ENCODE measurements at places on chromosomes 11 and 22.

DNA sequence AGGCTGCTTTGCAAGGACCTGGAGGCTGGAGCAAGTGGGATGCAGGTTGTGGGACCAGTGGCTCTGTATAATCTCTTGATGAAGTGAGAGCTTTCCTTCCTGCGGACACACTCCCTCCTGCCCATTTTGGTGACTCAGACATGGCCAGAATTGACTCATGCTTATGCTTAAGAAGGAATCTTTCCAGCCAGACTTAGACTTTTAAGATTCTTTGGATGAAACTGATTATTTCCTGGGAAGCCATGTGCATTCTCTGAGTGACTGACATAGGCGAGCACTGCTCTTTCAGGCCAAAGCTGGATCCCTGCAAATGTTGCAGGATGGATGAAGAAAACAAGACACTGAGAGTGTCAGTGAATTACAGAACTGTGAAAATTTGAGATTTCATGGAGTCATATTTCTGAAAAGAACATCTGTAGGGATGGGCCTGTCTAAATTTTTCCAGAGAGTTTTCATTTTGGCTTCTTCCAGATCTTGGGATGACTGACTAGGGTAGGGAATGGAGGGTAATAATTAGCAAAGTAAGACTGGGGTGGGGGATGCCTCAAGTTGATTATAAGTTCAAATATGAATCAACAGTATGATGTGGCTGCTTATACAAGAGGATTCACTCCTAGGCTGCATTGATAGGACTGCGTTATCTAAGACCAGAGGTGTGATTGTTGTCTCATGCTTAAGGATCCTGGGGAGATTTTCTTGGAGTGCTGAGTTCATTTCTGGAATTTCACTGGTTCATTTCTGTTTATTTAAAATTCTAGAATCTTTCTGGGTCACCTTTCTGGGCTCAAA lies 195.8 kb downstream of the HIPK3 start:
- no peak for DNase-seq

GRCh38 chr11:4048340-4048739 lies 46.3 kb upstream of the RRM1 start:
- no peak for DNase-seq

DNA sequence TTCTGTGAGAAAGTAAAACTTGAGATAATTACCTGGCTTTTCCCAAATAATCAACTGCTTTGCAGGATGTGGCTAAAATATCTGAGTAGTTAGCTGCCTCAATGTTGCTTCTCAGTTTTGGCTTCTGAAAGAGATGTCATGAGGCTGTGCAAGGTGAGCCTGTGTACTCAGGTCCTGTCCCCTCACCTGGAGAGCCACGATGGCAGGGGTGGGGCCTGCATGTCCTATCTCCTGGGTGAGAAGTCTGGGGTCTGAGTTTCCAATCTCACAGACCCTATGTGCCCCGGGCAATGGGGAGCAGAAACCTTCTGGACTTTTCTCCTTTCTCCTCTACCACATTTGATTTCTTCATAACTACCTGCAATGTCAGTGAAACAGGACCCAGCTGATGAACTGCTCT lies 338.6 kb upstream of the B3GAT1 start:
- no peak for DNase-seq

DNA sequence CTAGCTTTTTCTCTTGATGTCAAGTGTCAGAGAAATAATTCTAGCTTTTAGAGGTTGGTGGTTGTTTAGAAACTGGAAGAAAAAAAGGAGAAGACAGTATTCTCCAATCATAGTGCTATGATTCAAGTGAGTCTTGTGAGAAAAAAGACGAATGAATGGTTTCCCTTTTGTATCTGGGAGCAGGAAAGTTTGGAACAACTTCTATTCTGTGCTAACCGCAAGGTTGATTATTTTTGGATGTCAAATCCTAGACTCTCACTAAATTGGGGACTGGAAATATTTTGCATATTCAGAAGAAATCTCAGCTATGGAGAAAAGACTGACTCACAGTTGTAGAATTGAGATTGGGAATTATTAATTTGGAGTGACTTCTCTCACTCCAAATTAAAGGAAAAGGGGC lies 69.2 kb downstream of the SYT13 start:
- DNase-seq = no peak

GRCh38 chr11:122523846-122524805 lies 131.4 kb upstream of the UBASH3B start:
- no peak for DNase-seq

DNA sequence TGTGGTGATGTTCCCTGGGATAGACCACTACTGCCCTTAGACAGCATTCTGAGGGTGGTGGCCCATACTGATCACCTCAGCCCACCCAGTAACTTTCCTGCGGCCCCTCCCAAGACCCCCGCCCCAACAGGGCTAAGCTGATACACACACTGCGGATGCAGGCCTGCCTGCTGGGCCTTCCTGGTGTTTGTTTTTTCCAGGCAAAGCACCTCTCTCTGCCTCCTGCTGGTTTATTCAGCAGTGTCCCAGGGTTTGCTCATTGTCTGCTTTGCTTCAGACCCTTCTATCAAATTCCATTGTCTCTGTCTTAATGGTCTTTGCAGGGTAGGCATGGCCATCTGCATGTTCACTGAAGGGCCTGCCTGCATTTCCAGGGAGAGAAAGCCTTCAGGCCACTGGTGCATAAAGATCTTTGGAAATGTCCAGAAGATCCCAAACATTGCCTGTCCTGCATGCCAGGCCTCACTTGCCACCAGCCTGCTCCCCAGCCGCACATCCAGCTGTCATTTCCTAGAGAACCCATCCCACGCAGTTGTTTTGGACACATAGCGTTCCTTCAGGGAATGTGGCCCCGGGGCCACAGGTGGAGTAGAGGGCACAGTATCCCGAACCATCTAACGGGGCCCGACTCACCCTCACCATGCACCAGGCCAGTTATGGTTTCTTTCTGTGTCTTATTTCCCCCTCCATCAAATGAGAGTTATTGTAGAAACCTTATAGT lies 50.2 kb downstream of the BCR start:
- no peak for DNase-seq

DNA sequence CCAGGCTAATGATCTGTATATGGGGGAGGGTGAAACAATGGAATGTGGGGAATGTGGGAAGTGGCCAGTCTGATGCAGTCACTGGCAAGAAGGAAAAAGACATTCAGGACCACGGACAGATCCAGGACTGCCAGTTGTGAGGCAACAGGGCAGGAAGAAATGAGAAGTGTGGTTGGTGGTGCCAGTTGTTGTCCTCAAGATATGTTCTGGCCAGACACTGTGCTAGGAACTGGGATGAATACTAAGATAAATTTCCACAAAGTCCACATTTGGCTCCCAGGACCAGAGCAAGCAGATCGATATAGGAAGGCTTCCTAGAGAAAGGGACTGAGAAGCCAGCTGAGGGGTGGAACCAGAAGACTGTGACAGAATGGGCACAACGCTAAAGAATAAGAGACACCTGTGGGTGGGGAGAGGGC lies 6.8 kb upstream of the TPBGL start:
- peak; percentile 28 for DNase-seq

DNA sequence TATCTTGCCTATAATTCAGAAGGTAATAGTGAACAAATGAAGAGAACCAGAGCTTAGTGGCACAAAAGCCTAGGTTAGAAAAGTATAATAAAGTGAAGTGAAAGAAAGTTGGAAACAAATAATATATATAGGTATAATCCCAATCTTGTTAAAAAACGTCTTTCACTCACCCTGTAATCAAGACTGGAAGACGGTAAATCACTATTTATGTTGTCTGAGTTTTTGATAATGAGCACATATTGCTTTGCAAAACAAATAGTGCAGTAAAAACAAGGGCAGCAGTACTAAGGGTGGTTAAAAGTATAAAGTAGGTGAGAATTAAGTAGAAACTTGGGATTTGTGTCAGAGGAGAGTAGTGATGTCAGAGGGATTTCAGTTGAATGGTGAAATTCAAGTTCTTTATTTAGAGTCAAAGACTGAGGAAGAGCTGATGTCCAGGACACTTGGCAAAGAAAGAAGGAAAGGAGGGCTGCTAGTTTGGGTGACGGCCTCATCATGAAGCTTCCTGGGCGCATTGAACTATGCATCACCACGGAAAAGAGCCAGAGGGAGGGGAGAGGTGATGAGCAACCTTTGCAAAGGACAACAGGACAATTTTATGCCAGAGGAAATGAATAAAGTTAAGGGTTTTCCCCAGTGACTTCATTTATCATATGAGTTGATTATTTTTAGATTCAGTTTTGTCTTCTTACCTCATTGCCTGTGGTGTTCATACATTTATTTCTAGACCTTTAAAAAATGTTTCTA lies 11.4 kb downstream of the NCAM1 start:
- no peak for DNase-seq

DNA sequence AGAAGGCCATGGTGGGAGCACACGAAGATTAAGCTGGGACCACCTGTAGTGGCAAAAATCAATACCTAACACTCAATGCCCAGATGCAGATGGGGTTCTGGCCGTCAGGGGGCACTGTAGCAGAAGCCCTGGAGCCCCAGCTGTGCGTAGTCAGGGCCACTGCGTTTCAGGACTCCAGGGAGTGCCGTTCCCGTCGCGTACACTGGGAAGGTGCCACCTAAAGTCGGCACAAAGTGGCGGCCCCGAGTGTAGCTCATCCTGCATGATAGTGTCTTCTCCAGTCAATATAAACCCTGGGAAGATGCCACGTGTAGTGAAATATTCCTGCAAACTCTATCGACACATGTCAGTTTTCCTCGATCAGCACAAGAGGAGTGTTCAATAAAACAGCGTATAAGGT lies 123.8 kb upstream of the NTM start:
- DNase-seq = no peak

- DNase-seq = no peak
These were observed 14.4 kb downstream of the GRAP2 start for GRCh38 chr22:39915295-39915726.

DNA sequence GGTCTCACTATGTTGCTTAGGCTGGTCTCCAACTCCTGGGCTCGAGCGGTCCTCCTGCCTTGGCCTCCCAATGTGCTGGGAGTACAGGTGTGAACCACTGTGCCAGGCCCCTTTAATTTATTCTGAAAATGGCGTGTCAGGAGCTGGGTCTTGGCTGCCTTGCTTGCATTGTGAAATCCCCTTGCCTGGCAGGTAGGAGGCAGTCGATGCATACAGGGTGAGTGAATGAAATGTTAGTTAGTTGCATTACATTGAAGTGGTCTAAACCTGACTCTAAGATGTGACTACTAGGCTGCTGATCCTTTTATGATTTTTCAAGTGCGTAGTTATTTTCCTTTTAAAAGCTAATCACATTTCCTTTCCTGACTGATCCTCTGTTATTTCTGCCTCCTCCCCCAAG lies 42.9 kb downstream of the PARVB start:
- no peak for DNase-seq

DNA sequence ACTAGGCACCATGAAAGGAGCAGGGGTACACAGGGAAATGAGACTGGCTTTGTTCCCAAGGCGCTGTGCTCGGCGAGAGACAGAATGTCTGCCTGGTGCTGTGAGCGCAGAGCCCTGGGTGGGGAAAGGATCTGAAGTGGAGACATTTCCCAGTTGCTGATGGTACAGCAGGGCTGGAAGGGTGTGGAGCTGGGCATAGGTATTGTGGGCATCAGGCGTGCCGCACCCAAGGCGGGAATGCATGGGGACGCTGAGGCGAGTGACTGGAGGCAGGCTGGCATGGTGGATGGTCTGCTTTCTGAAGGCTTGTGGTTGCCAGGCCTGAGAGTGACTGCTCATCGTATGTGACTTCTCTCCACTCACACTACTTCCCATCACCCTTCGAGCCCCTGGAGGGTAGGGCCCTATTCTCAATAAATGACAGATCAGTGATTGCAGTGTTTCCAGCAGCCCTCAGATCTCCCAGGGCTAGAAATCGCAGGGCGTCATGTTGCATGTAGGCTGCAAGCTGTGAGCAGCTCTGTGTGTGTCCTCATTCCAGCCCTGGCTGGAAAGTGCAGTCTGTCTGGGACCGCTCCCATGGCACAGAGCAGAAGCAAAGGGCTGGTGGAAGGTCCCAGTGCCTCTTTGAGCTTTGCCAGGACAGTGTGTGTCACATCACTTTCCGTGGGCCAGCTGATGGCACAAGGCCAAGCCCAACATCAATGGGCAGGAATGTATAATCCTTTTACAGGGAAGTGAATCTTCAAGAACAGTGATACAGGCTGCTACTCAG lies 67.7 kb downstream of the TBC1D22A start:
- DNase-seq = no peak

DNA sequence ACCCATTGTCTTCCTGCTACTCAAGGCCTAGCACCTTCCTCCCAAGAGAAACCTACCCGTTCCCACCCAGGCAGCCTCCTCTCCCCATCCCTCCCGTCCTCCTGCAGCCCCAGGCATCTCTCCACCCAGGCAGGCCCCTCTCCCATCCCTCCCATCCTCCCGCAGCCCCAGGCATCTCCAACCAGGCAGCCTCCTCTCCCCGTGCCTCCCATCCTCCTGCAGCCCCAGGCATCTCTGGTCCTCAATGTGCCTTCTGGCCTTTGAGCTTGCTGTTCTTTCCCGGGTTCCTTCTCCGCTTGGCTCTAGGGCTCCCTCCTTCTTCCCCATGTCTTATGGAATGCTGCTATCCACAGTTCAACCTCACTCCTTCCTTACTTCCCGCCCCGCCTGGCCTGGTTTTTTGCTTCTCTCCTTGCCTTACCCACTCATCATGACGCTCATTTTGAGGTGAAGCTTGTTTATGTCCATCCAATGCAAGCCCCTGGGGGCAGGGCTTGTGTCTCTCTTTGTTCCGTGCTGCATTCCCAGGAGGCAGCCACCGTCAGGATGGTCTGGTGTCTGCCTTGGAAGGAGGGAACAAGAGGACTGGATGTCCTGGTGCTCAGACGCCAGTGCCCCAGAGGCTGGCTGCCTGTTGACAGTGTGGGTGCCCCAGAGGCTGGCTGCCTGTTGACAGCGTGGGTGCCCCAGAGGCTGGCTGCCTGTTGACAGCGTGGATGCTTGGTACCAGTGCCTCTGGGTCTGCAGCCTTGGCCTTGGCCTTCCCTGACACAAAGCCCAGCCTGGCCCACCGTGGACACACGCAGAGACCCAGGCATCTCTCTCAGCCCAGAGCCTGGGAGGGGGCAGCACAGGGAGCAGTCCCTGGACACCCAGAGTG lies 815.7 kb downstream of the BRD1 start:
- DNase-seq = no peak

- no peak for DNase-seq
These were observed 39.4 kb downstream of the CEP57 start for GRCh38 chr11:95829580-95830259.

DNA sequence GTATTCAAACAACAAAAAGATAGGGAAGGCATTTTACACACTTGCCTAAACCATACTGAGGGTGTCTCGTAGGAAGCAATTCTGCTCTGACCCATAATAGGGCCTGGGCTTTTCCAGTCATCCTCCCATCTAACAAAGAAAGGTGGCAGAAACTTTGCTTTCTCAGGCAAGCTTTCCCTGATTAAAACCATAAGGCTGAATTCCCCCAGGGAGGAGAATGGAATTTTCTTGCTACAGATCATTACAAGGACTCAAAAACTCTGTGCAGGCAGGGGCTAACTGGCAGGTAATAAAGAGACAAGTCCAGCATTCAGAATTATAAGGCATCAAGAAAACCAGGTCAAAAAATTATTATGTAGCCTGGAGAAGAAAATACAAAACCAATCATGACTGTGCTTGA lies 90.4 kb downstream of the RBFOX2 start:
- DNase-seq = no peak

GRCh38 chr11:33187998-33188722 lies 26.9 kb upstream of the CSTF3 start:
- no peak for DNase-seq

GRCh38 chr11:106415510-106415909 lies 338.0 kb downstream of the AASDHPPT start:
- no peak for DNase-seq

- no peak for DNase-seq
These were observed 15.2 kb downstream of the TANGO2 start for GRCh38 chr22:20036084-20036482.

All from T-helper 2 cell (primary cell).